CD8-positive, alpha-beta memory T cell (primary cell): ENCODE measurements at places on chromosomes 2 and 18. TPM values are rescaled to one million over a fixed set of nuclear protein-coding genes. Genes with fewer than 3 reads are reported as not detected.

GRCh38 chr18:8416212-8417019 lies 192.8 kb upstream of the RAB12 start:
- DNase-seq, result no peak

DNA sequence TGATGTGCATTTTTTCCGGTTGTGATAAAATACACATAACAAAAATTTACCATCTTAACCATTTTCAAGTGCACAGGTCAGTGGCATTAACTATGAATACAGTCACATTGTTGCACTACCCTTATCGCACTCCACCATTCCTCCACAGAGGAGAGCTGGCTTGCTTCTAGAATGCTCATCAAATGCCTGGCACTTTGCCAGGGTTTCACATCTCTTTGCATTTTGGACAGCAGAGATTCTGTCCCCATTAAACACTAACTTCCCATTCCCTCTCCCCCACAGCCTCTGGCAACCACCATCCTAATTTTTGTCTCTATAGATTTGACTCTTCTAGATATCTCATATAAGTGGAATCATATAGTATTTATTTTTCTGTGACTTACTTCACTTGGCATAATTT lies 165.0 kb downstream of the ASB1 start:
- no peak for DNase-seq

- DNase-seq, result no peak
Measured at GRCh38 chr2:207072571-207072970, 93.2 kb downstream of the KLF7 start.

GRCh38 chr2:104638190-104638858 lies 215.6 kb upstream of the POU3F3 start:
- no peak for DNase-seq

The GPR17 gene
- polyA plus RNA-seq, result not detected

The ANKRD30B gene
- not detected for polyA plus RNA-seq
